Thymus (tissue), 14 donors: ENCODE measurements at places on chromosomes 11 and 22.

GRCh38 chr11:59800390-59801025 lies 10.1 kb downstream of the MRPL16 start:
- DNase-seq: no peak

GRCh38 chr11:14073849-14074476 lies 111.4 kb downstream of the SPON1 start:
- DNase-seq: no peak

GRCh38 chr22:27982630-27983180 lies 63.6 kb upstream of the PITPNB start:
- no peak for DNase-seq

GRCh38 chr11:115930291-115930690 lies 426.1 kb upstream of the CADM1 start:
- no peak for DNase-seq

- DNase-seq: peak; percentile 79
Observed at GRCh38 chr11:102452461-102453301, at the start of gene TMEM123. Gene TMEM123, minus strand, starts transcription at chr11:102452765. Its CDS starts 142 bp downstream, at chr11:102452623.

GRCh38 chr11:103881584-103881983 lies 154.9 kb upstream of the DDI1 start:
- no peak for DNase-seq

- no peak for DNase-seq
Observed at GRCh38 chr11:105033343-105033742, 1.6 kb downstream of the CASP1 start.

GRCh38 chr11:30171661-30172060 lies 59.2 kb upstream of the FSHB start:
- no peak for DNase-seq

DNA sequence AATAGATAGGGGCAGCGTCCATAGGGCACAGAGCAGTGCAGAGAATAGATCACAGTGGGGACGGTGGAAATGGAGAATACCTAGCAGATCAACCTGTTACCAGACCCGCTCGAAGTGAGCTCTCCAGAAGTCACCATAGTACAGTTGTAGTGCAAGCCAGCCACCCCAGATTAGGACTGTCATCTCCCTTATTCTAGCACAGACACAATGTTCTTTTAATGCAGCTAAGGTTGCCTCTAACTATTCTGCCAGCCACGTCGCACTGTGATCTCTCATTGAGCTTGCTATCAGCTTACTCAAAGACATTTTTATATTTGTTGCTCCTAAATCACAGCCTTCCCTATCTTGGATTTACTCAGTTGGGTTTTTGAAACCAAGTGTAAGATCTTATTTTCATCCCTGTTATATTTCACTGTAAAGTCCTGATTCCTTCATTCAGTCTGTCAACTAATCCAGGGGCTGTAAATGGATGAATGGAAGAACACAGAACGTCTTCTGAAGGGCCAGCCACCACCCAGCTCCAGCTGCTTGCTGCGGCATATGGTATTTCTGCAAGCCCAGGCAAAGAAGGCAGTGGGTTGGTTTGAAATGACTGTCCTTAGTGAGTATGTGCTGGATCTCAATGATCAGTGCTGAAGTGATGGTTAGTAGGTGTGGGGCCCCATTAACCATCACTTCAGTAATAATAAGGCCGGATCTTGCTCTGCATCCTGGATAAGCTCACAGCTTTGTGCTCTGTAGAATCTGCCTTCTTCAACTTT lies 3.4 kb downstream of the PARVA start:
- DNase-seq: no peak

DNA sequence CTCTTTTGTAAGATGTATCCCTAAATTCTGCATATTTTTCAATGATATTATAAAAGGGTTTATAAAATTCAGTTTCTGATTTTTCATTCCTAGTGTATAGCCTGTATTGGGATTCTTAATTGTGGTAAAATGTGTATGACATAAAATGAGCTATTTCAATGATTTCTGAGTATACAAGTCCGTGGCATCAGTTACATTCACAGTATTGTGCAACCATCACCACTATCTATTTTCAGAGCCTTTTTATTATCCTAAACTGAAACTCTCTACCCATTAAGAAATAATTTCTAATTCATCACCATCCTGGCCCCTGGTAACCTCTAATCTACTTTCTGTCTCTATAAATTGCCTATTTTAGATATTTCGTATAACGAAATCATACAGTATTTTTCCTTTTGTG lies 39.8 kb downstream of the EIF3F start:
- no peak for DNase-seq

GRCh38 chr11:116876656-116877055 lies 39.2 kb upstream of the APOA1 start:
- no peak for DNase-seq

- DNase-seq: no peak
Observed at GRCh38 chr11:59783632-59784090, 26.9 kb downstream of the MRPL16 start.

GRCh38 chr11:69662806-69663205 lies 12.3 kb downstream of the LTO1 start:
- DNase-seq: no peak

GRCh38 chr11:17613983-17614382 lies 66.9 kb downstream of the OTOG start:
- DNase-seq: no peak

GRCh38 chr22:20032407-20032991 lies 11.6 kb downstream of the TANGO2 start:
- DNase-seq: no peak

DNA sequence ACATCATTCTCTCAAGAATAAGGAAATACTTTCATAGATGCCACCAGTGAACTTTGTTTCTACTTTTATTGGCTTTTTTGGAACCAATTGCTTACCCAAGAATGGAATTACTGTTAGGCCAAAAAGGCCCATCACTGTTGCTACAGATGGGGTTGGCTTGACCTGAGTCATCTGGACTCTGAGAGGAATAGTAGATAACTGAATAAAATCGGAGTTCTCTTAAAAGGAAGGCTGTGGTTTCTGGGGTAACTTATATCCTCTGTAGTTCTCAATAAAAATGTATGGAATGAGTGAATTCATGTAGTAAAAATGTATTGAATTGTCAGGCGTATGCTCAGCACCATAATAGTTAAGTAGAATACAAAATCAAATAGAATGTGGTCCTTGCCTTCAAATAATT lies 56.6 kb downstream of the ARHGEF12 start:
- no peak for DNase-seq

DNA sequence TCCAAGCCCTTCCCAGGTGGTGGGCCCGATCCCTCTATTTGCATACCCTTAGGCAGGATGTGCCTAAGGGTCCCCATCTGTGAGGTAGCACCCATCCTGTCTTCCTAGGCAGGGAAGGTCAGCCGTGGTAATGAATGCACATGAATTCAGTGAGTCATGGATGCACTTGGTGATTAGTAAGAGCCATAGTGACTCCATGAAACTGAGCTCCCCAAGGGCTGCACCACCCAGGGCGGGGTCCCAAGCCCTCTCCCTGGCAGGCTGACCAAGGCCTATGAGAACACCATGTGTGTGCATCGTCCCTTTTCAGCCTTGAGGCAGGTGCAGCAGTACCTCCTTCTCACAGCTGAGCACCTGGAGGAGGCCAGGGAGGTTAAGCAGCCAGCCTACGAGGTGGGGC lies 15.6 kb upstream of the SUSD2 start:
- DNase-seq: no peak

DNA sequence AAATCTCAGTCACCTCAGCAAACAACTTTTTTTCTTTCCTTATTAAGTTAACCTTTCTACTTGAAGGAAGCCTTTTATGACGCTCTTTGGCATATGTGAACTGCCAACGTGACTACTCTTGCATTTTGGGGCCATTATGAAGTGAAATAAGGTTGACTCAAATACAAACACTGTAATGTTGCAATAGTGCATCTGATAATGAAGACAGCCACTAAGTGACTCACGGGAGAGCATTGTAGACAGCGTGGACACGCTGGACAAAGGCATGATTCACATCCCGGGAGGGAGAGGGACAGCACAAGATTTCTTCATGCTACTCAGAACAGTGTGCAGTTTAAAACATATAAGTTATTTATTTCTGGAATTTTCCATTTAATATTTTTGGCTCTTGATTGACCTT lies 560.8 kb downstream of the ETS1 start:
- DNase-seq: no peak

DNA sequence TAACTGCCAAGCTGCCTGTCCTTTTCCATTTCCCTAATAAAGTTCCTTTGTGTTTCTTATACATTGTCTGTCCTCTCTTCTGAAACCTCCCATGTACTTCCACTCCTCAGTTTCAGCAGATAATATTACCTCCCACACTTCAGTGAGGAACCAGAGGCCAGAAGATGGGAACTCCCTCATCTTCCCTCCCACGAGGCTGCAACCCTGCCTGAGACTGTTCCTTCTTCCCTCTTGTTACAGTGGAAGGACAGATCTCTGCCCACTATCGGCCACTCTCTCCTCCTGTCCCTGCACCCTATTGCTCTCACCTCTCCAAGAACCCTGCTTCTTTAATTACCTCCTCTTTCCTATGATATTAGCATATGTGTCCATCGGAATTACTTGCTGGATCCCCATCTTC lies 38.1 kb upstream of the SWAP70 start:
- DNase-seq: no peak

GRCh38 chr11:126194121-126194543 lies 17.3 kb downstream of the RPUSD4 start:
- no peak for DNase-seq

DNA sequence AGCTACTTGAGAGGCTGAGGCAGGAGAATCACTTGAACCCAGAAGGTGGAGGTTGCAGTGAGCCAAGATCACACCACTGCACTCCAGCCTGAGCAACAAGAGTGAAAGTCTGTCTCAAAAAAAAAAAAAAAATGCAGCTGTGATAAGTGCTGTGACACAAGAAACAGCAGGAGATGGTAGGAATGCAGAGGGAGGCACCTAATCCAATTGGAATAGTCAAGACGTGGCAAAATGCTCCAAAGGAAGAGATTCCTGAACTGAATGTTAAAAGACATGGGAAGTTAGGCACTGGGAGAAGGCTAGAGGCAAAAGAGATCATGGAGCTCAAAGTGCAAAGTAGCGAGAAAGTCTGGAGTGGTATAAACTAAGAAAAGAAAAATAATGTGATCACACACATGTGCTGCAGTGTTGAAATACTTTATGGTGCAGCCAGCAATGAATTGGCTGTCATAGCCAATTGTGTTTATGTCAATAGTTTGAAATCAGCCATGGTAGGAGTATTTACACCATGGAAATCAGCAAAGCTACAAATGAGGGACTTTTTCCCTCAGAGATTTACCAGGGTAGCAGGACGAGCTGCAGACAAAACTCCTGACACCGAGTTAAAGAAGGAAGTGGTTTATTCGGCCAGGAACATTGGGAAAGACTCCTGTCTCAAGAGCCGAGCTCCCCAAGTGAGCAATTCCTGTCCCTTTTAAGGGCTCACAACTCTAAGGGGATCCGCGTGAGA lies 40.9 kb upstream of the LIPT2 start:
- DNase-seq: no peak

DNA sequence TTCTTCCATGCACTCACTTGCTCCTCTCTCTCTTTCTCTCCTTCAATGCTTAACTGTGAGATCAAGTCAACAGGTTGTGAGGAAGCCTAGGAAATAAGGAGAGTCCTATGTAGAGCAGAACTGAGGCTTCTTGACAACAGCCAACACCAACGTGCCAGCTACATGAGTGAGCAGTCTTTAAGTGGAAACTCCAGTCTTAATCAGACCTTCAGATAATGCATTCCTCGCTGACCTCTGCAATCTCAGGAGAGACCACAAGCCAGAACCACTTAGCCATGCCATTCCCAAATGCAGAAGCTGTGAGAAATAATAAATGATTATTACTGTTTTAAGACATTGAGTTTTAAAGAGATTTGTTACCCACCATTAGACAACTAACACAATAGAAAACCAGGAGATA lies 6.1 kb upstream of the TEAD1 start:
- DNase-seq: no peak

- no peak for DNase-seq
Observed at GRCh38 chr11:86664930-86665329, 7.5 kb downstream of the ME3 start.

DNA sequence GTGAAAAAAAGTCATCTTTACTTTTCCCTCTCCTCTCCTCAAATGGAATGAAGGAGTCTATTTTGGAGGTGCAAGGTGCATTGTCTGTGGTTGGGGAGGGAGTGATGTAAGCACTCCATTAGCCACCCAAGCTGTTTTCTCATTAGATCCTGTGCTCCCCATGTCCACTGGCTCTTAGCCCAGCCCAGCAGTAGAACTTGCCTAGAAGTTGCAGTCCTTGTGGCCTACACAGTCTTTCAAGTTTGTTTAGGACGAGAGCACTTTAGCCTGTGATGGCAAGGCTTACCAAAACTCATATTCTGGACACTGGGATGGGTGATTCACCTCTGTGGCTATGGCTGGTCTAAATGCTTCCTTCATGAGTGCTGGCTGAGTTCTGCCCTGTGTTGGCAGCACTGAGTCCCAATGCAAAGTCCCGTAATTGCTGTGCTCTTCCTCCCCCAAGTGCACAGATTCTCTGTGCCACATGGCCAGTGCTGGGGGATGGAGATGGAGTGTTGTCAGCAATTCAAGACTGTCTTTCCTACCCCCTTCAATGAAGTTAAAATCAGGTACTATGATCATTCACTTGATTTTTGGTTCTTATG lies 15.8 kb downstream of the SLC22A25 start:
- DNase-seq: no peak

- DNase-seq: no peak
Observed at GRCh38 chr11:108466405-108466804, 924 bp downstream of the C11orf65 start.

GRCh38 chr11:793556-793955 lies 3.7 kb upstream of the CEND1 start:
- DNase-seq: no peak

DNA sequence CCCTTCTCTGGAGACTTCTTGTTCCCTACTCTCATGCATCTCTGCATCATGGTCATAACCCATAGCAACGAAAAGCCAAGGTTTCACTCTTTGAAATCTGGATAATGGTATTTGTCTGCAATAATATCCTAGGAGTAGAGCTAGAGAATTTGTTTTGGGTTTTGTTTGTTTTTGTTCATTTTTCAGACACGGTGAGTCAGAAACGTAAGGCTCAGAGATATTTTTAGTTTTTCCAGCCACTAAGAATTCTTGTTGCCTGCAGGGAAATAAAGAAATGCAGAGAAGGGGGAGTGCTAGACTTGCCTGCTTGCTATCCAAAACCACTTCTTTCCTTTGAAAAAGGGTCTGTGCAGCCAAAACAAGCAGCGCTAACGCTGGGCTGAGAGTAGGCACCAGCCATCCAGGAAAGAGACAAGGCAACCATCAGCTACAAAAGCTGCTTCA lies 26.0 kb downstream of the POU2AF3 start:
- no peak for DNase-seq

- no peak for DNase-seq
Observed at GRCh38 chr22:26544489-26544888, 32.2 kb upstream of the TFIP11 start.

GRCh38 chr22:41781507-41781906 lies 19.0 kb upstream of the CCDC134 start:
- DNase-seq: no peak
